Stimulated activated CD8-positive, alpha-beta memory T cell treated with anti-CD3 and anti-CD28 coated beads, Interleukin-7, amount 100 ng/mL, for 24 hours (primary cell): ENCODE measurements at places on chromosomes 5 and 9.

DNA sequence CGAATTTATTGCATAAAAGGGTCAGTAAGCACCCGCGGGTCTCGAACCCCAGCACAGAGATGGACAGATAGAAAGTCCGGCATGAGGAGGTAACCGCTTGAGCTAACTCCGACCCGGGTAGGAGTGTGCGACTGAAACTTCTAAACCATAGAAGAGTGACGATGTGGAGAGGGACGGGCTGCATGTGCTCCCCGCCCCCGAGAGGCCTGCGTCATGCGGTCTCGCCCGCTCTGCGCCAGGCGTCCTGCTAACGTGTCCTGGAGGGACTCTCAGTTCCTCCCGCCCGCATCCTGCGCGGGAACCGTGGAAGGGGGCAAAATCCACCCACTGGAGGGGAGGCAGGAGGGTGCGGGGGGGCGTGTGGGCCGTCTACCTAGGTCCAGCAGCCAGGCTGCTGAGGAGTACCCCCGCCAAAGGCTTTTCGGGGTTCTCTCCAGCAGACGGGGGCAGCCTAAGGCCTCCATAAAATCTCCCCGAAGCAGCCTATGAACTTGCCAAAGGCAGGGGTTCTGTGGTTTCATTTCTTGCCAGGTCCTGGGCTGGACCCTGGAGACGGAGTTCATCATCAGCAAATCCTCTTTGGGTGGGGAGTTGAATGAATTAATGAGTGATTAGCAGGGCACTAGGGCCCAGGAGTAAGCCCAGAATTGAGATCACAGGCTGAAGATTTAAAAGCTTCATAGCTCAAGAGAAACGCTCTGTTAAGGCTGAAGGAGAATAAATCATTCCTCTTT lies 51.9 kb downstream of the TGFBI start:
- DNase-seq = peak; percentile 32

DNA sequence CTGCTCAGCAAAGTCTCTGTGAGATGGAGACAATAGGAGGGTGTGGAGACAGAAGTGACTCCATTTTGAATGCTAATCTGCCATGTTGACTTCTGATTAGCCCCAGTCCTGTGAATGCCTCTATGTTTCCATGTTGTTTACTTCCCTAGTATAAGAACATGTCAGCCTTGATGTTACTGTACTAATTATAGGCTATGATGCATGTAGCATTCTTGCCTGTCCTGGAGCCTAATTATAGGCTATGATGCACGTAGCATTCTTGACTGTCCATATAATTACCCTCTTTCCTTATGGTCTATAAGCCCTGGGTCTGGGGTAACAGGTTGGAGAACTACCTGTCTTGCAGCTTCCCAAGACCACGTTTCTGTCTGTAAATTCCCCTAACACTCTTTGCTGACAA lies 353.3 kb upstream of the CLINT1 start:
- no peak for DNase-seq

DNA sequence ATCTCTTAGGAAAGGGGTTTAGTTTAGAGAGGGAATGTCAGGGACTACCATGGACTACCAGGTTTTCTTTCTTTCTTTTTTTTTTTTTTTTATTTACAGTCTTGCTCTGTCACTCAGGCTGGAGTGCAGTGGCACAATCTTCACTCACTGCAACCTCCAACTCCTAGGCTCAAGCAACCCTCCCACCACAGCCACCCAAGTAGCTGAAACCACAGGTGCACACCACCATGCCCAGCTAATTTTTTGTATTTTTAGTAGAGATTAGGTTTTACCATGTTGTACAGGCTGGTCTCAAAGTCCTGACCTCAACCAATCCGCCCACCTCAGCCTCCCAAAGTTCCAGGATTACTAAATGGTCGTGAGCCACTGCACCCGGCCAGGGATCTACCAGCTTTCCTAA lies 572.7 kb downstream of the CAAP1 start:
- no peak for DNase-seq

- DNase-seq = no peak
Measured at GRCh38 chr5:24376210-24376609, 268.6 kb downstream of the CDH10 start.

DNA sequence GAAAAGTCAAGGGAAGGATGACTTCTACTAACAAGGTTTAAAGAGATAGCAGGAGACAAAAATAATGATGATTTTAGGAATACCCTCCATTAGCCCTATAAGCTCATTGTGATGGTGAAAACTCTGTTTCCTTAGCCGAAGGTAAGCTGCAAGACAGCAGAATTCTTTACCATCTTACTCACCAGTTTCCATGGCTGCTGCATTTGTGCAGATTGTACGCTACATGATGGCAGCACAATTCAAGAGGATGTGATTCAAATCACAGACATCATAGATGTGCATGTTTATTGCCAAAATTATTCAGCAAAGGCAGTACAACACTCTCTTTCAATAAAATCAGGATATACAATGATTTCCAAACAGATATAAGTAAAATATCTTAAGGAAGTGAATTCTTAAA lies 175.6 kb downstream of the SPATA31D1 start:
- no peak for DNase-seq

DNA sequence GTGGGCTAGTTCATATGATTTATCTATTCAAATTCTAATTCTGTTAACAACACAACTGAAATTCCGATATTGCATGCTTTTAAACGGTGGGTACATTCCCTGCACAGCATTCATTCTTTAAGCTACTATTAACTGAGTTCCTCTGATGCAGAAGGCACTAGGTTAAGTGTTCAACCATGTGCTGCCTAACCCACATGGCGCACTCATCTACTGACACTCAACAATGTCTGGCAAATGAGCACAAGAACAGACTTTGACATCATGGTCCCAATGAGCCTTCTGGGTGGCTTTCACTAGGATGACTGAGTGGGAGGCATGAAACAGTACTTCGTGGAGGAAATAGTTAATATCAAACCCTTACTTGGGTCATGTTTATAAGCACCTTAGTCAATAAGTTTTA lies 10.2 kb downstream of the NREP start:
- no peak for DNase-seq

GRCh38 chr5:73960023-73960422 lies 334.0 kb downstream of the ARHGEF28 start:
- DNase-seq = no peak

DNA sequence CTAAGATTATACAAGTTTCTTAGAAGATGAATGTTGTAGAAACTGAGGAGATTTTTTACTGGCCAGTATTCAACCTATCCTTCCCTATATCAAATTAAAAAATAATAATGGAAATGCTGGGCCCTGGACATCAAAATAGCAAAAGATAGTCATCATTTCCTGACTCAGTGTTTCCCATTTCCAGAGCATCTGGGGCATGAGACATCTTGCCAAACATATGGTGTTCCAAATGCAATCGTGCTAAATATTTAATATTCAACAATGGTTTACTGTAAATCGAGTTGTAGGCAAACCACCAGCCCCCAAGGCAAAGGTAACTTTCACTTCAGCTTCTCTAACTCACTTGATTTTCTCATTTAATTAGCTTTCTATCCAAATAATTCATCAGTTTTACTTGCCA lies 152.9 kb downstream of the FRMD3 start:
- DNase-seq = no peak

GRCh38 chr9:90343366-90343765 lies 299.3 kb downstream of the DIRAS2 start:
- DNase-seq = no peak

DNA sequence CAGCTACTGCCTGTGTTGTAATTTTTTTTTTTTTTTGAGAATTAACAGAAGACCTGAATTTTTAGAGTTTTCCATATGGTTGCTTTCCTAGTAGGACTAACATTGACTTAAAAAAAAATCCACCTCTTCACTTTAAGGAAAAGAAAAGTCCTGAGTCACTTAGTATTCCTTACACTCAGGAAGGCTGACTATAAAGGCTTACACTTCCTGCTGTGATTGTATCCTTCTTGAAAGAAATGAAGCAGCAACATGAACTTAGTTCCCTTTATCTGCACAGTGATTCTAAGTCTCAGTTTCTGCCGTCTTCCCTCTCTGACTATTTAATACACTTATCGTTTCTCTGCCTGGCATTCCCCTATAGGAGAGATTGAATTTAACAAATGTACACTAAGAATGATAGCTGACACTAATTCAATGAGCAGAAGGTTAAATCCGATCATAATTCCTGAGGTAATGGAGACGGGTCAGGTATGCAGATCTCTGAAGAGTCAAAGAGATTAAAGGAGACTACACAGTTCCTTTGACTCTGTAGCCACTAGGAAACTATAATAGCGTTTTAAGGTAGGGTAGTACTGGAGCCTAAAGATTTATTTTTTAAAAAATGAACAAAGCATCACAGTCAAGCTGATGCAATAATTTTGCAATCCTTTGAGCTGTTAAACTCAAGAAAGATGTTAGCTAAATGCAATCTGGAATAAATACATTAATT lies 185.1 kb upstream of the ELAVL2 start:
- DNase-seq = no peak

DNA sequence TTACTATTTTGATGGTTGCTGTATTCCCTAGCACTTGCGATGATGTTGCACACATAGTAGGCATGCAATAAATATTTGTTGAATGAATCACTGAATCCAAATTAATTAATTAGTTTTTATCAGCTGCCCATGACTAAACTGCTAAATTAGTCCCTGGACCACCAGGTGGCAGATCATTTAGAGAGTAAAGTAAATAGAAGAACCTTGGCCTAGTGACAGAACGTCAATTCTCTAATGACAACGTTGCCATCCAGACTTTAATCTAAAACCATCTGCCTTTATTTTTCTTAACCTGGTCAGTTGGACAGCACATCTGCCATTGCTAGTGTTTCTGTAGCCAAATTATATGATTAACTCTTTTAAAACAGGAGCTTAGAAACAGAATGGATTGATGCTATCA lies 457.5 kb downstream of the KIF4B start:
- DNase-seq = no peak

GRCh38 chr9:120845255-120845654 lies 2.5 kb upstream of the PSMD5 start:
- DNase-seq = no peak

- DNase-seq = no peak
Measured at GRCh38 chr5:167565189-167565954, 726.1 kb upstream of the WWC1 start.

- DNase-seq = no peak
Measured at GRCh38 chr5:164352695-164353094, 847.3 kb downstream of the MAT2B start.

GRCh38 chr9:90446200-90446948 lies 196.2 kb downstream of the DIRAS2 start:
- DNase-seq = no peak

DNA sequence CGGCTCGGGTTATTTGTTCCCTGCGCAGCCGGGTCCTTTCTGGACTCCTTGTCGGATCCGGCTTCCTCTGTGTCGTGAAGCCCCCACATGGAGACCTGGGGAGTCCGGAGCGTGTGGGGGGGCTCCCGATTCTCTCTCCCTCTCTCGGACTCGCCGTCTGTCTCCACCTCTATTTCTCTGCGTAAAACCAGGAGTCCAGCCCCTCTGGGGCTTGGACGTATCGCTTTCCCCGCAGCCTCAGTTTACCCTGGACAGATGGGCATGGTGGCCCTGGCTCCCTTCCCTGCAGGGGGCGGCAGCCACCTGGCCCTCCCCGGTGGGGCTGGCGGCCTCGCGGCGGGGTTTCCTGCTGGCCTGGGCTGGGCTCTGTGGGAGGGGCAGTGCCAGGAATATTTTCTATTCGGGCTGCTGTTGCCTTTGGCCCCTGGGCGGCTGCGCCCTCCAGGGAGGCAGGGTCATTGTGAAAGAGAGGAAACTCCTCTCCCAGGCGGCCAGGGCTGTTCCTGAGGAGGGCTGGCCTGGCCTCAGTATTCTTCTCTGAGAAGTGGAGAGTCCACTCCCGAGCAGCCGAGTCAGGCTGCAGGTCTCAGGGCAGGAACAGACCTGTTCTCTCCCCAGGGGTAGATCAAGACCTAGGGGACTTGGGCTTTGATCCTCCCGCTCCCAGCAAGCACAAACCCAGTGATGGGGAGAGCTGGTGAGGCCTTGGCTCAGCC lies 665 bp downstream of the ASS1 start:
- DNase-seq = no peak

DNA sequence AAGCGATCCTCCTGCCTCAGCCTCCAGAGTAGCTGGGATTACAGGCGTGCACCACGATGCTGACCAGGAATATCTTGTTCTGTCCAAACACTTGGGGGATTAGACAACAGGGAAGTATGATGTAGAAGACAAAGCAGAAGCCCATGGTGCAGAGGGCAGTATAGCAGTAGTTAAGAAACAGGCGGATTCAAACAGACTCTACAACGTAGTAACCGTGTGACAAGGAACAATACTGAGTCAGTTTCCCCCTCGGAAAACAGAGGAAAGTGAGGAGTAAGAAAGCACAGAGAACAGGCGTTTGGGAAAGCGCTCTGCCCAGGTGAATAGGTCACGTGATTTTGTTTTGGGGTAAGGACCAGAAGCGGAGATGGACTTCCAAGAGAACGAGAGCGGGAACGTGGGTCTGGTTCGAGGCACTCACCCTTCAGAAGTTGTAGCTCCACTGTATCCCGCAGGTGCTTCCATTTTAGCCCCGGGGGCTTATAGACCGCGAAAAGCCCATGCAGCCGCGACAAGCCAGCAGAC lies 306 bp downstream of the TRUB2 start:
- DNase-seq = no peak

DNA sequence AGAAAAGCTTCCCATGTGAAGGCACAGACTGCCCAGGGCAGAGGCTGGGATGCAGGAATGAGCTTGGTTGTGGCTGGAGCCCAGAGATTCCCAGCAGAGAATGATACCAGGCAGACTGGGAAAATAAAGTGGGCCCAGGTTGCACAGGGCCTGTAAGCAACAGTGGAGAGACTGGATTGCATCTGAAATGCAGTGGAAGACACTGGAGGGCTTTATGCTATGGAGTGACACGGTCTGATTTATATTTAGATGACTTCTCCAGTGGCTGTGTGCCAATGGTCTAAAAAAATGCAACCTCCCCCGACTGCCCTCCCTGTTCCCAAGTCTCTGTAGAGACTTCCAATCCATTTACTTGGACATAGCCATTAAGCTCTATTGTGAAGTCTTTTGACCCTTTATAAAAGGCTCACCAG lies 951.1 kb upstream of the DMAC1 start:
- DNase-seq = no peak

GRCh38 chr5:88845081-88845697 lies 37.8 kb downstream of the MEF2C start:
- DNase-seq = no peak

- no peak for DNase-seq
Measured at GRCh38 chr5:172918421-172919371, 40.5 kb upstream of the RPL26L1 start.

GRCh38 chr5:150065346-150065745 lies 21.0 kb downstream of the CSF1R start:
- DNase-seq = no peak

- no peak for DNase-seq
Measured at GRCh38 chr5:98776066-98776705, 2.7 kb downstream of the RGMB start.

DNA sequence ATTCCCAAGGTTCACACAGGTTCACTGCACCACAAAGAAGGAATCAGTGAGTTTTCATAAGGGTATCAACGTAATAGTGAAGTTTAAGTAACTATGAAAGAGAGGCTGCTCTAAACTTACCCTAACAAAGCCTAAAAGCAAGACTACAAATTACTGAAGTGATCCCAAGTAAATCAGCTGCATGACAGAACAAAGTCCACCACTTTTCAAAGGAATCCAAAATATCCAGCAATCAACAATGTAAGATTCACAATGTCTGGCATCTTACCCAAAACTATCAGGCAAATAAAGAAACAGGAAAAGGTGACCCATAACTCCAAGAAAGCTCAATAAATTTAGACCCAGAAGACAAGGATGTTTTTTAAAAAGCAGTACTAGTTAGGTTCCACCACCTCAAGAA lies 70.1 kb downstream of the GNAQ start:
- no peak for DNase-seq
